ENCODE measurements at places on chromosomes 11 and 22.
A peak's percentile ranks its signal among the peaks of the same experiment; 100 is the strongest.

GRCh38 chr22:30077279-30077880 lies 2.9 kb upstream of the HORMAD2 start:
- no peak for DNase-seq

DNA sequence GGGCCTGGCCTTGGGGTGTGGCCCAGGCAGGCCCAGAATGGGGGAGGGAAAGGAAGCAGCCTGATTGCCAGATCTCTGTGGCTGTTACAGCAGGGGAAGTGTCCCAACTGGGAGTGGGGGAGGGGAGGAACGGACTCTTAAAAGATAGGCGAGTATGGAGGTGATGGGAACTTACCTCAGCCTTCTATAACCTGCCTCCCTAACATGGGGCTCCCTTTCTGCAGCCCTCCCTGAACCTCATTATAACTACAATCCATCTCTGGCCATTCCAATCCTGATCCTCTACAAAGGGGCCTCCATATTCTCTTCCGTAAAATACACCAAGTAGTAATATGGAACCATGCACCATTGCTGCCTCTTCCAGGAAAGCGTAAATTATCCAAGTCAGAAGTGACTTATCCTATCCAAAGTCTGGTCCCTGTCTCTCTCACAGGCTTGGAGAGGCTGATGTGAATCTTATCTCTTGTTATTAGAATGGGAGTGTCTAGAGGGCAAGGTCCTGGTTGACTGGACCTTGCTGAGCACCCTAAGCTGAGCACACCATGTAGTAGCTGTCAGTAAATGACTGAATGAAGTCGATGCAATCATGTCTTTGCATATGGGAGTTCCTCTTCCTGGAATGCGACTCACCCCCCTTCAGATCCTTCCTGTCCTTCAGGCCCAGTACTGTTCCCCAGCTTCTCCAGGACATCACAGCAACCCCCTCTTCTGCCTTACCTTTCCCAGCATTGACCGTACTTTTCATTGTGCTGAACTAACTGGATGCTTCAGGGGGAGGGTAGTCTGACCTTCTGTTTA lies 5.9 kb downstream of the RHOG start:
- DNase-seq, result no peak

- DNase-seq, result no peak
Observed at GRCh38 chr11:111911563-111912401, at the start of gene CRYAB. CRYAB (minus strand) TSS chr11:111911770; CDS start chr11:111911724, 46 bp downstream.

- DNase-seq, result peak; percentile 73
Observed at GRCh38 chr22:49934891-49935557, 16.6 kb downstream of the CRELD2 start.

DNA sequence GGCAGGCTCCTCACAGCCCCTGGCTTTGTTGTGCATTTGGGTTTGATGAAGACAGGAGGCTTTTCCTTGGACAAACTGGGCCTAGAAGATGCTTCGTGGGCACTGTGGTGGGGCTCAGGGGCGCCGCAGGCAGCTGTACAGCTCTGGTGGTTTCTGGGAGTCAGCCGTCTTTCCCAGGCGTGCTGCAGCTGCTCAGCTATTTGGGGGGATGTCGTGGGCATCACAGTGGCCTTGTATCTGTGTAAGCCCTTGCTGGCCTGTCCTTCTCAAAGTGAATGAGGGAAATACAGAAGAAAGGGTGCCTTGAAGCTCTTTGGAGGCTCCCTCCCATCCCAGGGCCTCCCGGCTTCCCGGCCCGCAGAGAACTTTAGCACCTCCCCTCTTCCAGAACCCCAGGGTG lies 89.5 kb downstream of the TBC1D22A start:
- no peak for DNase-seq

GRCh38 chr22:21450320-21450831 lies 16.8 kb upstream of the TMEM191C start:
- no peak for DNase-seq

GRCh38 chr11:105357764-105358163 lies 218.2 kb upstream of the CARD18 start:
- no peak for DNase-seq

- no peak for DNase-seq
Observed at GRCh38 chr11:27945348-27945747, 162.6 kb downstream of the KIF18A start.

DNA sequence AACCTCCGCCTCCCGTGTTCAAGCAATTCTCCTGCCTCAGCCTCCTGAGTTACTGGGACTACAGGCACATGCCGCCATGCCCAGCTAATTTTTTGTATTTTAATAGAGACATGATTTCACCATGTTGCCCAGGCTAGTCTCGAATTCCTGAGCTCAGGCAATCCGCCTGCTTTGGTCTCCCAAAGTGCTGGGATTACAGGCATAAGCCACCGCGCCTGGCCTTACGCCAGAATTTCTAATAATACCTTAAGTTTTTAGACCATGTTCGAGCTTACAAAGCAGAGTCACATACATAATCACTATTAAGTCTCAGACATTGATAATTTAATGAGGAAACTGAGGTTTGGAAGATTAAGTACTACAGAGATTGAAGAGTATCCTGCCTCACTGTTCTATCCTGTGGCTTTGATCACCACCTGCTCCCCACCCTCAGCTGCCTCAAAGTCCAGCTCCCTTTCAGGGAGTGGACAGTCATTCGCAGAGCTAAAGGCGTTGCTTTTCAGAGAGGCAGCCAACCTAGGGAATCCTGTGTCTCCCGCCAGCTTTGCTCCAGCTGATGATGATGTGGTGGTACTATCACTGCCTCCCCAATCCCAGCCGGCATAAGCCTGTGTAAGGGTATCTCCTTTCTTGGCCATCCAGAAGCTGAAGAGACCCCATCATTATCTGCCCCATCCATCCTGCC lies 7.7 kb downstream of the UBASH3B start:
- DNase-seq, result no peak

- no peak for DNase-seq
Observed at GRCh38 chr22:45344334-45344733, 34.6 kb downstream of the FAM118A start.

- peak; percentile 25 for DNase-seq
Observed at GRCh38 chr11:64146036-64146955, 19.6 kb downstream of the MACROD1 start.

DNA sequence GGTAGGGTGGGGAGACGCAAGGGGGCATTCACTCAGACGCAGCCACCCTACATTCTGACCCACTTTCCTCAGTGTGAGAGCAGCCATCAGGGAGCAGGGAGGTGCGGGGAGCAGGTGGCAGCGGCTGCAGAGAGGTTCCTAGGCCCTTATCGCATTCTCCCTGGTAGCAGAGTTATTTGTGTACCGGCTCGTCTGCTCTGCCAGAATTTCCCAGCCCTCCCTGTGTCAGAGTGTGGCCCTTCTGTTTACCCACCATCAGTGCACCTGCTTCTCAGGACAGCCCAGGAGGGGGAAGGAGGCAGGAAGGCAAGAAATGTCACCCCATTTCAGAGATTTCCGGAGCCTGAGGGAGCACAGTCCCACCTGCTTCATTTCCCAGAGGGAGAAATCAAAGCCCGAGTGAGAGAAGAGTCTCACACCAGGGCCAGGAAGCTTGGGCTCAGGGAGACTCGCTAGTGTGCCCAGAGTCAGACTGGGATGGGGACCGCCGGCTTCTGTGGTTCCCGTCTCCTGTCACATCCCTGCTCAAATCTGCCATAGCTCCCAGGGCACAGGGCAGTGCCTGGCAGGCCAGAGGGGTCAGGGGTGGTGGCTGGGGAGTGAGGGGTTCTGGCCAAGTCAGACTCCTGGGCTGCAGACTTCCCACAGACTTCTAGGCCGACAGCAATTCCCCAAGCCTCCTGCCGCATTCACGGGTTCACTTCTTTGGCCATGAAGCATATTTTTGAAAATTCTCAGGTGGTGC lies 49.7 kb downstream of the ARRB1 start:
- no peak for DNase-seq

DNA sequence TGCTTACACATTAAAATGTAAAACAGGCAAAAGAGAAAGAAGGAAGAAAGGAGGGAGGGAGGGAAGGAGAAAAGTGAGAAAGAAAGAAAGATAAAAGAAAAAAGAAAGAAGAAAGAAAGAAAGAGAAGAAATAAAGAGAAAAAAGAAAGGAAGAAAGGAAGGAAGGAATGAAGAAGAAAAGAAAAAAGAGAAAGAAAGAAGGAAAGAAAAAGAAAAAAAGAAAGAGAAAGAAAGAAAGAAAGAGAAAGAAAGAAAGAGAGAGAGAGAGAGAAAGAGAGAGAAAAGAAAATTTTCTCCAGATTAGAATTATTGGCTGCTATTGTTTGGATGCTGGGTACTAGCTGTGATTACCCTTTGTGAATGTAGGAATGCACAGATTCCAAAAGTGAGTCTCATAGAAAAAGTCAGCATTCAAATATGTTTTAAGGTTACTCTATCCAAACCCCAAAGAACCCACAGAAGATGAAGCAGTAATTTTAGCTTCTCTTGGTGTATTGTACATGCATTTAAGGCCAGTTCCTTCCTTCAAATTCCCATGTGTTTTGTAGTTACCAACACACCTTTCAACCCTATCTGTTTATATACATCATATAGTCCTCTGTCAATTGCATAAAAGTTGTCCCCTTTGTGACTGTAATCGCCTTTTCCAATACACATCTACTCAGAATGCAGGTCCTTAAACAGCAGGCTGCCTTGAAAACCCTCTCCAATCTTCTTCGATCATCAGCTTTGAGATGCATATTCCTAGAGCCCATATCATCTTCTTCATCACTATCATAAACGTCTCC lies 789 bp upstream of the FAM111A start:
- DNase-seq, result no peak

- DNase-seq, result no peak
Observed at GRCh38 chr22:19795617-19796008, 35.0 kb downstream of the TBX1 start.

GRCh38 chr11:113184498-113184897 lies 129.9 kb upstream of the TTC12 start:
- DNase-seq, result no peak

- no peak for DNase-seq
Observed at GRCh38 chr11:10670099-10670498, 23.5 kb downstream of the IRAG1 start.

DNA sequence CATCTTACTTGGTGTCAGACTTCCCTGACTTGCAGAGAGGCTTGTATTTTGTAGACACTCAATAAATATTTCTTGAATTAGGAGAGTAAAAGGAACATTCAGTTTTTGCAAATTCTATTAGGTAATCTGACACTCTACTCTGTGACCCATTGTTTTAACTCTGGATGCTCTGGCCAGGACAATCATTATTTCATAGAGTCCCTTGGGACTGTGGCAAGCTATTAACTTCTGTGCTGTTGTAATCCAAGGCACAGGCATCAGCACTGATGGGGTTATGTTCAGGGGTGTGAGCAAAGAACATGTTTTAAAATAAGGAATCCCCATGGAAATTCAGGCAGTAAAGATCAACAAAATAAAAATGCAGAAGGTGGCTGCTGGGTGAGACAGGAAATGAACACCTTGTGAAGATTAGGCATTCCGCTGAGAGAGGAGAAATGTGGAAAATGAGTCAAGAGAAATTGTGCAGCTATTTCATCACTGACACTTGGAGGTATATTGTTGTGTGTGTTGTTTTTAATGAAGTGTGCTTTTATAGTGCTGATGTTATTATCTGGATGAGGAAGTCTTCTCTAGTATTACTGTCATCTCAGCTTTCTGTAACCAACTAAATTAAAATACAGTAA lies 175.2 kb downstream of the WNT11 start:
- DNase-seq, result no peak

DNA sequence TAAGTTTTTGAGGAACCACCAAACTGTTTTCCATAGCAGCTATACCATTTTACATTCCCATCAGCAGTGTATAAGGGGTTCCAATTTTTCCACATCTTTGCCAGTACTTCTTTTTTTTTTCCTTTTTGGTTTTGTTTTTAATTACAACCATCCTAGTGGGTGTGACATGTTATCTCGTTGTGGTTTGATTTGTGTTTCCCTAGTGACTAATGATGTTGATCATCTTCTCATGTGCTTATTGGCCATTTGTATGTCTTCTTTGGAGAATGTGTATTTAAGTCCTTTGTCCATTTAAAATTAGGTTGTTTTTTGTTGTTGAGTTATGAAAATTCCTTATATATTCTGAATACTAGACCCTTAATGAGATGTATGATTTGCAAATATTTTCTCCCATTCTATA lies 59.3 kb downstream of the STIM1 start:
- DNase-seq, result no peak

DNA sequence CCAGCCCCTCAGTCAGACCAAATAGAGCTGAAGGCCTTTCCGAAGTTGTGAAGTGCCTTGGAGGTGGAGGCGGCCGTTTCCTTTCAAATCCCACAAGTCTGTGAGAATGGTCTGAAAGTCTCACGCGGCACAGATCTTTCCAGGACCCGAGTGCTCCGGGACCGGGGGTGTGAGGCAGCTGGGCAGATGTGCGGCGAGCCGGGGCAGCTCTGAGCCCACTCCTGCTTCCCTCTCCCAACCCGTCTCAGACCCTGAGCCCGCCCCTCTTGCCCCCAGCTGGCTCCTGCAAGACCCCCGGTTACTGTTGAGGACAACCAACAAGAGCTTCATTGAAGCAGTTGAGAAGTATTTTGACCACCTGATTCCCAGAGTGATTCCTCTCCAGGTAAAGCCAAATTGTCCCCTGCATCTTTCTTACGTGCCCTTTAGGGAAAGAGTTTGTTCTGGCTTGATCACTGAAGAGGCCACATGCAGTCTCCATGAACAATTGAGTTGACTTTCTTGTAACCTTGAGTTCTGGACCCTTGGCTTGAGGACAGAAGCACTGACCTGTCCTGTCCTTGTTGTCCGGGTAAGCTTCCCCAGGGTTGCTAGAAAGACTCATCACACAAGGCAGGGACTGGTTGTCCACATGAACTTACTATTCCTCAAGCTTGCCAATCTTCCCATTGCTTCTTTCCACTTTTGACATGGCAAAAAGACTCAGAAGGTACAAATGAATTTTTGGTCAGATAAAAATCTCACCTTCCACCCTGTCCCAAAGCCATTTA lies 7.5 kb downstream of the GLB1L3 start:
- DNase-seq, result no peak

DNA sequence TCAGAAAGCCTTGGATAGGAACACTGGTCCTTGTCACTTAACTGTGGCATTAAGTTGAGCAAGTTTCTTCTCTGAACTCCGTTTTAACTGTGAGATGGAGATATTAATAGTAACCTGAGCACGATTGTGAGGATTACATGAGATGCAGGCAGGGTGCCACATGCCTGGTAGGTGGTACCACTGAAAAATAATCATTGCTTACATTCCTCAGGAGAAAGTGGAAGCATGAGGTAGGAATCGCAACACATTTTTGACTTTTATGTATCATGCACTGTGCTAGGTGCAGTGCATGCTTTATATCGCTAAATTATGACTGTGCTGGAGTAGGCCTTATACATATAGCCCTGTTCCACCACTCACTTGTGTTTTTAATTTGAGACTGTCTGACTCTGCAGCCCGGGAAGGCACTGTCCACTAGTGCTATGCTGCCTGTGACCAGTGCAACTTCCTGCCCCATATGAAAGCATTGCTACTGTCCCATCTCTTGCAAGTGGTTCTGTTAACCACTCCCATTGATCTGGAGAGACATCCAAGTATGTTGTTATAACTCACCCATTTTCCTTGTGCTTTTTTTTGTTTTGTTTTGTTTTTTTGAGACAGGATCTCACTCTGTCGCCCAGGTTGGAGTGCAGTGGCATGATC lies 1.0 kb downstream of the UQCR10 start:
- DNase-seq, result no peak

All from activated T-helper 1 cell treated with Interleukin-2 at 50 U/mL for 16 hours (primary cell).